ENCODE measurements at places on chromosomes 12 and 14.

DNA sequence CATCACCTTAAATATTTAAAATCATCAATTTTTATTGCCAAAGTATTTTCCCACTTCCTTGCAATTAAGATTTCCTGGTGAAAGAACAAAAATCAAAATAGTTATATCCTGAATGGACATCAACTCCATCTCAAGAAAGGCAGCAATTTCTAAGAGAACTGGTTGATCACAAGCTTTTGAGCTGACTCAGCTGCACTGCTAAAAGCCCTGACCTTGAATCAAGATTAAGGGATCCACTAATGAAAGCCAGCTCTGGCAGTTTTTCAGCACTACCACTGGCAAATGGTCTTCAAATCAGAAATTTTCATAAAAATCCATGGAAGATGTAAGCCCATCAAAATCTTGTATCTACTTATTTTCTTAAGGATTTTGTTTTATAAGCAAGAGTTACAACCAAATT, 123.4 kb downstream of the SLC6A15 start:
- DNase-seq = no peak

DNA sequence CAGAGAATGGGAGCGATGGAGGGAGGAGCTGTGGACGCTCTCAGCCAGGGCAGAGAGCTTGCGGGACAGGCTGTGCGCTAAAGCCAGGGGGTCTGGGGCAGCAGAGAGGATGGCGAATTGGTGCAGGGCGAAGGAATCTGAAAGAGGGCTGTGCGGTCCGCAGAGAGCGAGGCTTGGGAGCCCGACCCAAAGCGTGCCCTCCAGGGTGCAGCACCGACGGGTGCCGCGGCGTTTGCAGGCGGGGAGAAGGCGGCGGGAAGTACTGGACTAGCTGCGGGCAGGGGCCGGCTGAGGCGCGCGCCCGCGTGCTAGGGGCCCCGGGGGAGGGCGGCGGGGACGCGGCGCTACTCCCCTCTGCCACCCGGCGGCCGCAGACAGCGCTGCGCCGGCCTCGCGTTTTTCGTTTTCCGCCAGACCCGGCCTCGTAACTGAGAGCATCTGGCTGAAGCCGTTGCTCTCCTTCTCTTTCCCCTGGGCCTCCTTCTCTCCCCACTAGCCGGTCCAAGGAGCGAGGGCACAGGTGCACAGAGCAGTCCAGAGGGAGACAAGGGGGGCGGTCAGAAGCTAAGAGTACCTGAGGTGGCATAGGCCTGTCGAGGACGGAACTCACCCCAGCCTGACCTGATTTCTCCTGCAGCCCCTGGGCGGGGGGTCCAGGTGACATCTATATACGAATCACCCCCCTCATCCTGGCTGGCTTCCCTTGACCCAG, 24.9 kb downstream of the SLC6A12 start:
- no peak for DNase-seq

DNA sequence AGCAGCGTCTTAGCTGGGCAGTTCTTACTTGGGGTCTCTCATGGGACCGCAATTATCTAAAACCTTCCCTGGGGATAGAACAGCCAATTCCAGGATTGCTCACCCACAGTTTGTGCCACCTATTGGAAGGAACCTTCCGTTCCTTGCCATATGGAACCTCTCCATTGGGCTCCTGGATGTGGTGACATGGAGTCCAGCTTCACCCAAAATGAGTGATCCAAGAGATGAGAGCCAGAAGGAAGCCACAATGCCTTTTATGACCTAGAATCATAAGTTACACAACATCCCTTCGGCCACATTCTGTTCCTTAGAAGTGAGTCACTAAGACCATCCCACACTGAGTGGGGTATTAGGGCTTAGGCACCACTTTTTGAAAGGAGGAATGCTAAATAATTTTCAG, 164.4 kb downstream of the FBXL14 start:
- DNase-seq = peak; percentile 94

DNA sequence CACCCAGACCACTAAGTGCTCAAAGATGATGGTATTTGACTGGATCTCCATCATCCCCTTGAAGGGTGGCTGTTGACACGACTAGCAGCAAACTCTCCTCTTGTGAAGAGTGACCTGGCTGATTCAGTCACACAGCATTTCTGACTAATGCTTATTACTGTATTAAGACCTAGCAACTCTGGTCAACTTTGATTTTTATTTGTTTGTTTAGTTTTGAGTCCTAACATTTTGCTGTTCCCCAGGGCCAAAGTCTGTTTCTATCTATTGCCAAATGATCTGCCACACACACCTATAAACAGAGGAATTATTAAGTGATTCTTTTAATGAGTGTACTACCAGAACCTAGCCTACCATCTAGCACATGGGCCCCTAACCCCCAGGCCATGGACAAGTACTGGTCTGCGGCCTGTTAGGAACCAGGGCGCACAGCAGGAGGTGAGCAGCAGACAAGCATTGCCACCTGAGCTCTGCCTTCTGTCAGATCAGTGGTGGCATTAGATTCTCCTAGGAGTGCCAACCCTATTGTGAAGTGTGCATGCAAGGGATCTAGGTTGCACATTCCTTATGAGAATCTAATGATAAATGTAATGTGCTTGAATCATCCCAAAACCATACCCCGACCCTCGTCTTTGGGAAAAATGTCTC, 120.0 kb downstream of the RPS6KA5 start:
- no peak for DNase-seq

DNA sequence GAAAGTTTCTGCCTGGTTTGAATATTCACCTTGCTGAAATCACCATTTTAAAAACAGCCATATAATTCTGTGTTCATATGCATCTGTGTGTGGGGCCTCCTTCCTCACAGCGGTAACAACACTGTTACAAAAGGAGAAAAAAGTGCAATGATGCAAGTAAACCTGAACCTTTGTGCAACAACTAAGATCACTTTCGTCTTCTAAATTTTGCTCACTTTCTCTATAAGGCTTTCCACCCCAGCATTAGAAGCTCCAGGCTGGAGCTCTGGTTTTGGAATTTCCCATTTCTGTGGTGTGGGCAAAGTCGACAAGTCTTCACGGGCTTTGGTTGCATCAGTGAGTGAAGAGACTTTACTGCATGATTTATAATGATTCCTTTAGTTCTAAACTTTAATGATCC, 18.4 kb downstream of the FGD6 start:
- DNase-seq = no peak

DNA sequence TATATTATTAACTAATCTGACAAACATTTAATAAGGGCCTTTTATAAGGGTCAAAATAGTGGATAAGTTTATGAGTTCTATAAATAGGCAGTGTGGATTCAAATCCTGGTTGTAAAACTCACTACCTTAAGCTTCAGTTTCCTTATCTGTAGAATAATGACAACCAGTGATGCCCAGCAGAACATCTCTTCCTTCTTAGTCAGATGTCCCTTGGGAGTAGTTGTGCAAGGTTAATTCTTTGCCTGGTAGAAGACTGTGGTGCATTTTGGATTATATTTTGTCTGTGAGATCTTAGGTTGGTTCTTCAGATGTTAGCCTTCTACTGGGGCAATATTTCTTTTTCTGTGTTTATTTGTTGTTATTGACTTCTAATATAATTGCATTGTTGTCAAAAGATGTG, 59.5 kb downstream of the ARID2 start:
- DNase-seq = peak; percentile 56

GRCh38 chr12:124939079-124939420, 24.6 kb upstream of the UBC start:
- no peak for DNase-seq

GRCh38 chr14:80428171-80428570, 216.9 kb upstream of the DIO2 start:
- peak; percentile 19 for DNase-seq

- DNase-seq = no peak
These were observed 1.5 kb upstream of the HRK start for GRCh38 chr12:116882742-116883141.

Measured in GM04503 (cell line).